ENCODE measurements at places on chromosomes 4 and X. TPM values are rescaled to one million over a fixed set of nuclear protein-coding genes. Genes with fewer than 3 reads are reported as not detected.

MAOA gene
- total RNA-seq: 0.99 TPM

CT47B1 gene
- not detected for total RNA-seq

DMRTC1B gene
- total RNA-seq: 0.14 TPM

ZFYVE28 gene
- total RNA-seq: 2.8 TPM

ARL9 gene
- 0.19 TPM for total RNA-seq

SGMS2 gene
- total RNA-seq: 1.0 TPM

XK gene
- 0.66 TPM for total RNA-seq

SPANXN4 gene
- total RNA-seq: not detected

MED12 gene
- total RNA-seq: 11.0 TPM

RBMXL3 gene
- not detected for total RNA-seq

MND1 gene
- total RNA-seq: 32.7 TPM

CT45A1 gene
- not detected for total RNA-seq

DUSP9 gene
- 1.7 TPM for total RNA-seq

ELOVL6 gene
- total RNA-seq: 3.1 TPM

MBNL3 gene
- 11.3 TPM for total RNA-seq

GPRASP1 gene
- 4.3 TPM for total RNA-seq

Data from thymus (tissue), 14 donors.